Ecto neural progenitor cell (in vitro differentiated cells): ENCODE measurements at places on chromosomes 13 and 19.

DNA sequence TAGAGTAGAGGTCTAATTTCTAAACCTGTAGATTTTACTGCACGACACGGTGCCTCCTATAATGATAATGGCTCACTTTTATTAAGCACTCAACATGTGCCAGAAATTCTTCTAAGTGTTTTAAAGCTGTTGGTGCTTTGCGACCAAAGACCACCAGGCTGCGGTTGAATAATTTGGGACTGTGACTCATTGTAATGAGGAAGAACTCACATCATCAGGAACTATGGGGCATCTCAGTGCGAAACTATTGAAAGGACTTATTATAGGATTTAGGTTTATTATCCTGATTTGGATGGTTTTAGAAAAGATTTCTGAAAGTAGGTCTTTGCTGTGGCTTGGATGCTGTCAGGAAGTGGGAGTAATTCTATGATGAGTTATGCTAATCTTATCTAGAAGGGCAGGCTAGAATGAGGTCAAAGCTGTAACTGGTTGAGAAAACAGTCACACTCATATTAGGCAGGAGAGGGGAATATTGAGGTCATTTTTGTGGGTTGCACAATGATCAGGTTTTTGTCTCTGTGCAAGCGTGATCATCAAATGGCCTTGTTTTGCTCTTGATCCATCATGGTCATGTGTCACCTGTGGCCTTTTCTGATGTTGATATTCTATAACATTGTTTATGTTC, 266.8 kb downstream of the PCDH20 start:
- DNase-seq, result no peak

GRCh38 chr19:18894254-18895037, 1.5 kb downstream of the CERS1 start:
- DNase-seq, result peak; percentile 83

DNA sequence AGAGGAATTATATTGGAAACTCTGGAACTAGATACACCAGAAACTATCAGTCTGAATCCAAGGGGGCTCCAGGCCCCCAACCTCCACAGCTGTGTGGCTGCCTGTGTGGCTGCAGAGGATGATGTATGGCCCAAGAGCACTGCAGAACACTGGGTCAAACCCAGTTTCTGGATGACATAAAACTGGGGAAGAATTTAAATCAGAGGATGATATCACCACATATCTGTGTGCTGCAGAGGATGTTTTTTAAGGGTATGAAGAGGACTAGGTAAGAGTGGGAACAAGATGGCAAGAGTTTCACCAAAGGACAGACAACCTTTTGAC, 226.4 kb downstream of the SUCLA2 start:
- no peak for DNase-seq

DNA sequence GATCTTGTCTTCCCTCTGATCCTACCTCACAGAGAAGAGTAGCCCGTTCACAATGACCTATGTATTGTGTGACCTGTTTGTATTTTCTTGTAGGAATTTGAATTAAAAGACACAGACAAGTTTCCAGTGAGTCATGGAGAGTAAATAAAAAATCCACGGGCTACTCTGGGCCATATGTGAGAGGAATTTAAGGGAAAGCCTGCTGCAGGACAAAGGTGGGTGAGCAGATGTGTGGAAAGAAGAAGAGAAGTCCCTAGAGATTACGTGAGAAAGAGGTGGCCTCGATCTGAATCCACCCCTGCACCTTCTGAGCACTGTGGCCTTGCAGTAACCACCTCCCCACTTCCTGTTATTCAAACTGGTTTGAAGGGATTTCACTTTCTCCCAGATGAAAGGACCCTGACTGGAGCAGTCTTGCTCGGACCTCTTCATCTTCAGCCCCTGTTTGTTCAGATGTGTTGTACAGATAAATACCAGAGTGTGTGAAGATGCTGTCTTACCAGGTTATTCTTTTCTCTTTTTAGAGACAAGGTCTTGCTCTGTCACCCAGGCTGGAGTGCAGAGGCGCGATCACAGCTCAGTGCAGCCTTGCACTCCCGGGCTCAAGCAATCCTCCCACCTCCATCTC, 205.4 kb downstream of the PDS5B start:
- no peak for DNase-seq

GRCh38 chr19:28881616-28882015, 331.3 kb downstream of the UQCRFS1 start:
- no peak for DNase-seq

DNA sequence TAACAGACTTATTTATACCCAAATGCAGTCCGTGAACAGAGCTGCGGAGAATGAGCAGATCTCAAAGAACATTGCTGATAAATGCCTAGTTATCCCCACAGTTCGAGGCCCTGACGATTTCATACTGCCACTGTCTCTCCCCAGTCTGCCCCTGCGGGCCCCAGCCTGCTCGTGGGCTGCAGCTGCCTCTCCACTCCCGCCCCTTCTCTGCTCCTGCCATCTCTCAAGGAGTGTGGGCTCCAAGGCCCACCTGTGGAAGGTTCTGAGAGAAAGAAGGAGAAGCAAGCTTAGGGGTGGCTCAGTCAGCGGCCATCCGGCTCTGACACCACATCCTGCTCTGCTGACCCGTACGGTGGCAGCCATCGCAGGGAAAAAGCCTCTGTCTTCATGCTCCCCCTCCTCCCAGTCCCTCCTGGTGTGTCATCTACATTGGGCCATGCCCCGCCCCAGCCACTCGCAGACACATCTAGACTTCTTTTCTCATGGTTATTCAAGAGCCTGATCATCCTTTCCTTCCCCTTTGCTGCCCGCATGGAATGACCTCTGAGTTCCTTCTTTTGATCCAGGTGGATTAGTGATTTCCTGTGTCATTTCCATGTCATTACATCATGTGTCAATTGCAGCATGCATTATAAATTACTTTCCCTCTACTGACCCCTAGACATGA, 52.0 kb downstream of the EPS15L1 start:
- DNase-seq, result no peak

DNA sequence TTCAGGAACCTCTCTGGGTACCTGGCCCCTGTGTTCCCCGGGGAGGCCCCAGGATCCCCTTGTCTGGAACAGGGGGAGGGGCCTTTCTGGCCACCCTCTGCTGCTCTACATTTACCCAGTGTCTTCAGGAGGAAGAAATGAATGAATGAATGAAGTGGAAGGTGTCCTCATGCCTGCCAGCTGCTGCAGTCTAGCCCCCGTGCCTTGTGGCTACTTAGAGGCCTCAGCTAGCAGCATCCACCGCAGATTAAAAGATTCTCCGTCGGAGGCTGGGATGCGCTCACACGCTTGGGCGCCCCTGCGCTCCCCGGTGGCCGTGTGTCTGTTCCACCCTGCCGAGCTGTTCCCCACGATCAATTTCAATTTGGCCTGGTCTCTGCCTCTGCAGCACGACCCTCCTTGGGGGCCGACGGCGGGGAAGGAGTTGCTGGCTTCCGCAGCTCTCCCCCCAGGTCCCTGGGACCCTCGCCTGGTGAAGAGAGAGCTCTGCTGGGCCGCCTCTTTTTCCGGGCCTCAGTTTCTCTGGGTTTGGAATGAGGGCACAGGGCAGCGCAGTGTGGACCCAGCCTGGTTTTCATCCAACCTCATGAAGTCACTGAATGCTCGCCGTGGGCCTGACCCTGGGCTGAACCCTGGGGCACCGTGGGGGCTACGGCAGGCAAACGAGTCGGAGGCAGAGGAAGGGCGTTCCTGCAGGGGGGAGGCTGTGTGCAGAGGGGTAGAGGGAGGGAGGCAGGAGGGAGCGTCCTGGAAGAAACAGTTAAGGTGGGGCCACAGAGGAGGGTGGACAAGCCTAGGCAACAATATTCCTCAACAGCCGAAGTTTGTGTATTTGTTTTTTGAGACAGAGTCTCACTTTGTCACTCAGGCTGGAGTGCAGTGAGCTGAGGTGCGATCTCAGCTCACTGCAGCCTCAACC, 28.3 kb downstream of the EFNA2 start:
- DNase-seq, result peak; percentile 54

DNA sequence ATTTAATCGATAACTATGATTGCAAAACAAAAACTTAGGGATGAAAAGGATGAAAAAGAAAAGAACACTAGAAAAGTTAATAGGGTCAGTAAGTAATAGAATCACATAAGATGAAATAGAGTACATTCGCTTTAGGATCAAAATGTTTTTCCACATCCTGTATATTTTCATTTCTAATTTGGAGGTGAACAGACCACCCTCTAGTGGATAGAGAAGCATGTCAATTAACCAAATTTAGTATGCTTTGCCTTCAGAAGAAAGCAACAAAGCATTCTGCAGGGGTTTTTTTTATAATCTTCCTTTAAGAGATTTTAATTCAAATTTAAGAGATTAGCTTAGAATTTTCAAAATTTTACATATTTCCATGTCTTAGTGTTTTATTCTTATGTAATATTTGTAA, 611.0 kb upstream of the SGCG start:
- DNase-seq, result no peak

DNA sequence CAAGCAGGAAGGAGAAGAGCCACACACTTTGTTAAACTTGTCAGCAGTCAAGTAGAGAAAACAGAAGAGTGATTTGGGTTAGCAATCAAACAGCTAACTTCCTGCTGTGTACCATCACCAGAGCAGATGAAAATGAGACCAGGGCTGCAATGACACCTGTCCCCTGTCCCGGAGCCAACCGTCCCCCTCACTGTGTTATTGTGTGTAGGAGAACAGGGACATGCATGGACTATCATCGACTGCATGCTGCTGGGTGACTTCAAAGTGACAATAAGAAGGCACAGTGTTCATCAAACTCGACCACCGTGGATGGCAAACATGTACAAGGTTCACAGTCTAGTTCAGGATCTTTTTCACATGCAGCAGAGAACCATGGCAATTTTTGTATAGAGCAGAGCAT, 94.0 kb upstream of the SLC15A1 start:
- no peak for DNase-seq

DNA sequence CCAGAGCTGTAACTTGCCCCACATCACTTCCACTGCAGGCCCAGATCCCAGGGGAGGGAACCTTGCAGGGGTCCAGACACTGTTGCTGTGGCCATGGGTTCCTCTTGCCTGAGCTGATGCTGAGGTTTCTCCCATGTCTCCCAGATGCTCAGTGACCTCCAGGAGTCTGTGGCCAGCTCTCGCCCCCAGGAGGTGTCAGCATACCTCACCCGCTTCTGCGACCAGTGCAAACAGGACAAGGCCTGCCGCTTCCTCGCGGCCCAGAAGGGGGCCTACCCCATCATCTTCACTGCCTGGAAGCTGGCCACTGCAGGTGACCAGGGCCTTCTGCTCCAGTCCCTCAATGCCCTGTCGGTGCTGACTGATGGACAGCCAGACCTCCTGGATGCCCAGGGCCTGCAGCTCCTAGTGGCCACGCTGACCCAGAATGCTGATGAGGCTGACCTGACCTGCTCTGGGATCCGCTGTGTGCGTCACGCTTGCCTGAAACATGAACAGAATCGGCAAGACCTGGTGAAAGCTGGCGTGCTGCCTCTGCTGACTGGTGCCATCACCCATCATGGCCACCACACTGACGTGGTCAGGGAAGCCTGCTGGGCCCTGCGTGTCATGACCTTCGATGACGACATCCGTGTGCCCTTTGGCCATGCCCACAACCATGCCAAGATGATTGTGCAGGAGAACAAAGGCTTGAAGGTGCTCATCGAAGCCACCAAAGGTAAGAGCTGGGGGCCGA, 12.1 kb upstream of the SLC25A42 start:
- no peak for DNase-seq

DNA sequence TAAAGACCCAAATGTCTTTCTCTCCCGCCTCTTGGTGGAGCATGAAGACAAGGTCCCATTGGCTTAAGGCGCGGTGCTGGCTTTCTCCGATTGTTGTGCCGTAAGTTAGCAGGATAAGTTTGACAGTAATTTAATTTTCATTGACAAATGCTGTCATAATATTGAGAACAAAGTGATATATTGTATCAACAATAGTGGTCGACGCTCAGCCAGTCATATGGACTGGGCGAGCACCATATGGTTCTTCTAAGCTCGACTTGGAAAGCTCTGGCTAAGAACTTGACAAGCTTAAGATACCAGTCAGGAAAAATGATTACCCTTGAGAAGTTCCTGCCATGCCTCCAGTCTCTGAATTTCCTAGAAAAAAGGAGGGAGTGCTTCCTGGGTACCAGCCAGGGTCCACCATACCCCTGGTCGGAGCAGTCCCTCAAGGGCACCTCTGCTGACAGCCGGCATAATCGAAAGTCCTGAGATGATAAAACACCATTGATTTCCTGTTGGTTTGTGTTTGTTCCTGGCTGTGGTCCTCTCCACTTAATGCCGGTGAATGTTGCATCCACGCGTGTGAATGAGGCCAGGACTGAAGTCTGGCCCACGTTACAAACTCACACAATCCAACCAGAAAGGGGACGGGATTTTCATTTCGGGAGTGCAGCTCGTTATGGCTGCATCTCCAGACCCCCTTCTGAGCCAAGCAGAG, 262.1 kb downstream of the ZNF536 start:
- DNase-seq, result no peak

GRCh38 chr19:51064534-51065220, at the start of gene KLK13:
Gene KLK13 (minus strand): TSS chr19:51065092. CDS start chr19:51065067, 25 bp downstream.
- DNase-seq, result no peak

- no peak for DNase-seq
Observed at GRCh38 chr19:33620611-33621010, 1.1 kb upstream of the CHST8 start.

DNA sequence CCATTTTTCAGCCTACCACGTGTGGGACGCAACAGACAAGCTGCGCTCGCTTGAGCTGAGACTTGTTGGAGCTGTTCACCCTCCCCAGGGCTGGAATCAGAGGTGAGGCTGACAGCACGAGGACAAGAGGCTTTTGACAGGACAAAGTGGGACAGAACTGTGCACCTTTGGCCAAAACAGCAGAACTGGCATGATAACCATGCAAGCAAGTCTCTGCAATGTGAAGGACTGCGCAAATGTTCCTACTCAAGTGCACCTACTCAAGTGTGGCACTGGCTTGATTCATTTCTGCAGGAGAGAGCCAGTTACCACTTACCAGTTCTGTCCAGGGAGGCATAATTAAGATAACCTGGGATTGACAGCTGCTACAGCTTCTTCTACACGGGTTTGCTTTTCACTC, 62.2 kb upstream of the TM9SF2 start:
- no peak for DNase-seq

DNA sequence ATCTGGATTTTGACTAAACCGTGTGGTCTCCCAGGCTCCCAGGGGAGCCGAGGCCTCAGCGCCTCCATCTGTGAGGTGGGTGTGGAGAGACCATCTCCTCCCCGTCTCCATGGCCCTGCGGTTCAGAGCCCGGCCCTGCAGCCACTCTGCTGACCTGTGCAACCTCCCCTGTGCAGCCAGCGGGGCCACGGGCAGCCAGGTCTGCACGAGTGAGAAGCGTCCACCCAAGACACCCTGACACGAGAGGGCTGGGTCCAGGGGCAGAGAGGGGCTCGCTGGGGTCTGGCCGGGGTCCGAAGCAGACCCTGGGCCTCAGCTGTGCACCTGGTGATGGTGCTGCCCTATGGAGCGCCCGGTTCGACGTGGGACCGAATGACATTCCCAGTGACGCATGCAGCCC, 10.4 kb upstream of the CACTIN start:
- DNase-seq, result no peak

- DNase-seq, result no peak
Observed at GRCh38 chr13:110106726-110107125, 200.2 kb downstream of the COL4A1 start.
